ENCODE measurements at places on chromosomes 16 and 17.
A peak's percentile ranks its signal among the peaks of the same experiment; 100 is the strongest.

DNA sequence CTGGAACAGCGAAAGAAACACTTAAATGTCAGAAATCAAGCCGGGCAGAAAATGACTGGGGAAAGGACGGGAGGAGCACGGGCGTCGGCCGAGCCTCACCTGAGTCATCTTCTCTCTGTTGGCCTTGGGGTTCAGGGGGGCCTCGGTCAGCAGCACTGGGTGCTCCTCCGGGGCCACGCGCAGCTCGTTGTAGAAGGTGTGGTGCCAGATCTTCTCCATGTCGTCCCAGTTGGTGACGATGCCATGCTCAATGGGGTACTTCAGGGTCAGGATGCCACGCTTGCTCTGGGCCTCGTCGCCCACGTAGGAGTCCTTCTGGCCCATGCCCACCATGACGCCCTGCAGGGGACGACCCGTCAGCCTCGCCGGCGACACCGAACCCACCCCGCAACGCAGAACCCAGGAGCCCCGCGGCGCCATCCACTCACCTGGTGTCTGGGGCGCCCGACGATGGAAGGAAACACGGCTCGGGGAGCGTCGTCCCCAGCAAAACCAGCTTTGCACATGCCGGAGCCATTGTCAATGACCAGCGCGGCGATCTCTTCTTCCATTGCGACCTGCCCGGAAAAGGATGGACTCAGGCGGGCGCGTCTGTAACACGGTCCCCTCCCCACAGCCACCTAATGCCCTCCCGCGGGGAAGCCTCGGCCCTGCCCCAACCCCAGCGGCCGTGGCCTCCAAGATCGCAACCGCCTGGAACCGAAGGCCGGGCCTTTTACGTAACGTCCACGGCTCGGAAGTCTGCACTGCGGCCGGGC, 616 bp downstream of the ACTG1 start:
- H3K4me3 ChIP-seq, result peak overlapping the region; percentile 86
- H3K4me1 ChIP-seq, result peaks cover 49% of the 10 kb centered on the region

DNA sequence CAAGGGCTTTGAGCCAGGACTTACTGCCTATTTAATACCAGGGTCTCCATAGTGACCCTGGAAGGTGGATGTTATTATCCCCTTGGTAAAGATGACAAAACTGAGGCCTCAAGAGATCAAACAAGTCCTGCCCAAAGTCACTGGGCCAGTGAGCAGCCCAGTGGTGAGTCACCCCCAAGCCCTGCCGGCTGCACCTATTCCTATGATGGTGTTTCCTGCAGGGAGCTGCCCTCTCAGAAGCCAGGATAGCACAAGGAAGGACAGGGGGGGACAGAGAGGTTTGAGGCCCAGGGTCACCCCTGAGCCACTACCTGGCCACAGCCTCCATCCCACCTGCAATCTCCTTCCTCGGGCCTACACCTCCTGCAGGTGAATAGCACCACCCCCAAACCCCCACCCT, 90.9 kb downstream of the SDK2 start:
- DNase-seq, result no peak
- H3K27me3 ChIP-seq, result peaks cover 3% of the 10 kb centered on the region
- no peak overlapping the region for H3K27ac ChIP-seq
- H3K36me3 ChIP-seq, result no peaks in the 10 kb centered on the region

GRCh38 chr17:14813649-14814370, 451.3 kb downstream of the PMP22 start:
- no peak overlapping the region for H3K27ac ChIP-seq
- H3K36me3 ChIP-seq, result no peaks in the 10 kb centered on the region
- H3K4me3 ChIP-seq, result no peak overlapping the region
- no peaks in the 10 kb centered on the region for H3K27me3 ChIP-seq

DNA sequence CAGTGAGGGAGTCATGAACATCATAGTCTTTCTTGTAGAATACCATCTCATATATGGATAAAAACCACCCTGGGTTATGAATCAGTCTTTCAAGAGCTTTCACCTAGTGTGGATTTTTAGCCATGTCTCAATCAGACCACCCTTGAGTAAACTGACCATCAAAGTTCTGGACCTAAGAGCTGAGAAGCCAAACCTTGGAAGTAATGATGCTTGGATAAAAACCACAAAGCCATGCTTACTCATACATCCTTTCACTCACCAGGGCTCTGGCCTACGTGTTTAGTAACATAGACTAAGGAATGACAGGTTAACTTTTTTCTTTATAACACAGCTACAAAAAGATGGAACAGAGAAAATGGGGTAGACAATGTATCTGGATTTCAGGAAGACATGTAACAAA, 167.2 kb downstream of the STX8 start:
- H3K27ac ChIP-seq, result no peak overlapping the region
- no peaks in the 10 kb centered on the region for H3K36me3 ChIP-seq
- H3K27me3 ChIP-seq, result no peaks in the 10 kb centered on the region
- DNase-seq, result no peak

- H3K27ac ChIP-seq, result no peak overlapping the region
- peaks cover 6% of the 10 kb centered on the region for H3K4me1 ChIP-seq
- H3K27me3 ChIP-seq, result no peaks in the 10 kb centered on the region
- H3K4me3 ChIP-seq, result no peak overlapping the region
Measured at GRCh38 chr16:23072084-23072599, 77.1 kb downstream of the USP31 start.

DNA sequence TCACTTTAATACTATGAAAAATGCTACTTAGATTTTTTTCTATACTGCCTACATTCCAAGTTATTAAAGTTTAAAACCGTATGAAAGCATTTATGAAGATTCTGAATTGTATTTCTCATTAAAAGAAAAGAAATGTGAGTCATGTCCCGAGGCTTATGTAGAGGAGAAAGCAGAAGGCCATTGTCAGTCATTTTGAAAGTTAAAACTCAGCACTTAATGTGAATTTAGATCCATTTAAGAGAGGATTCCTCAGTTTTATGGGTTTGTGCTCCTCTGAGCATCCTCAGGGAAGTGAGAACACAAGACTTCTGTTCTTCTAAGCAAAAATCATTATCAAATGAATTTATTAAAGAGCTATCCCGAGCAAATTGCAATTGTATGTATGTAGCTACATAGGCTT, 11.8 kb downstream of the C17orf75 start:
- H3K36me3 ChIP-seq, result peaks cover 8% of the 10 kb centered on the region
- H3K4me3 ChIP-seq, result no peak overlapping the region
- DNase-seq, result no peak
- peaks cover under 1% of the 10 kb centered on the region for H3K4me1 ChIP-seq
- H3K27me3 ChIP-seq, result no peaks in the 10 kb centered on the region

Measured in spinal cord (tissue), 10 donors.